ENCODE measurements at places on chromosomes 16 and 17.
A peak's percentile ranks its signal among the peaks of the same experiment; 100 is the strongest.

DNA sequence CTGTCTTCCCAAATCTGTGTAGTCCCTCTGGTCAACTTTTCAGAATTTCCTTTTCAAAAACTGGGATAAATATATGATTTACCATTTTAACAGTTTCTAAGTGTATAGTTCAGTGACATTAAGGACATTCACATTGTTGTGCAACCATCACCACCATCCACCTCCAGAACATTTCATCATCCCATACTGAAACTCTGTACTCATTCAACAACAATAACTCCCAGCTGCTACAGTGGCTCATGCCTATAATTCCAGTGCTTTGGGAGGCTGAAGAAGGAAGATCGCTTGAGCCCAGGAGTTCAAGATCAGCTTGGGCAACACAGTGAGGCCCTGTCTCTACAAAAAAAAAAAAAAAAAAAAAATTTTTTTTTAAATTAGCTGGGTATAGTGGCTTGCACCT is 131.0 kb downstream of the AATF start:
- DNase-seq, result no peak

GRCh38 chr16:78127130-78127529 is 27.7 kb downstream of the WWOX start:
- DNase-seq, result no peak

GRCh38 chr17:54239291-54239690 is 416.6 kb downstream of the KIF2B start:
- no peak for DNase-seq

DNA sequence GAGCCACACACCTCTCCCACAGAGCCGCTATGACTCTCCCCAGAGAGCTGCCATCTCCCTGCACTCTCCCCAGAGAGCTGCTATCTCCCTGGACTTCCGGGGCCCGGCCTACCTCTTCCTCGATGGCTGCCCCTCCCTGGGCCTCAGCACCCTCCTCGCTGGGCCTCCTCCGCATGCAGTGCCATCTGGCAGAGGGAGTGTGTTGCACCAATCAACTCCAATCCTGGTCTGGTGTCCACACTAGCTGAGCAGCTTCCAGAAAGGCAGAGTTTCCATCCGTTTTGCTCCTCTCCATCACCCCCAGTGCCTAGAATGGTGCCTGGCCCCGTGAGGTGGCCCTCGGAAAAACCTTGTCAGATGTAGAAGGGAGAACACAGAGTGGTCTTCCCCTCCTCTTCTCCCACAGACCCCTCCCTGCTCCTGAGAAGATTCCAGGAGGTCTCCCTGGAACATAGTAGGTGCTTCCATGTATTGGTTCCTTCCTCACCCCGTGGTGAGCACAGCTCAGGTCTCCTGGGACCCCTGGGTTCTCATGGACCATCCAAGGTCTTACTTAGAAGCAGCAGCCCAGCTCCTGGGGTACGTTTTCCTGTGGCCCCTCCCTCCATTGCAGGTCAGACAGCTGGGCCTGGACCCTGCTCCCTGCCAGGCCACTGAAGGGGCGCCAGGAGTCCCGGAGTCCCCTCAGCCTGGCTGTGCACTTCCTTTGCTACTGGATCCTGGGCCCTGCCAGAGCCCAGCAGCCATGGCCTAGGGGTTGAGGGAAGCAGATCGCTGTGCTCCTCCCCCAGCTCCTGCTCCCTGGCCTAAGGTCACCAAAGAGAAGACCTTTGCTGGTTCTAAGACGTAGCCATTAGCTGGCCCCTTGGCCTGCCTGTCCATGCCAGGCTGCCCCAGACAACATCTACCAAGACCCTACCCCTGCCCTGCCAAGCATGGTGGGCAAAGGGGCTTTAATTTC is 233.8 kb upstream of the GSE1 start:
- DNase-seq, result no peak

DNA sequence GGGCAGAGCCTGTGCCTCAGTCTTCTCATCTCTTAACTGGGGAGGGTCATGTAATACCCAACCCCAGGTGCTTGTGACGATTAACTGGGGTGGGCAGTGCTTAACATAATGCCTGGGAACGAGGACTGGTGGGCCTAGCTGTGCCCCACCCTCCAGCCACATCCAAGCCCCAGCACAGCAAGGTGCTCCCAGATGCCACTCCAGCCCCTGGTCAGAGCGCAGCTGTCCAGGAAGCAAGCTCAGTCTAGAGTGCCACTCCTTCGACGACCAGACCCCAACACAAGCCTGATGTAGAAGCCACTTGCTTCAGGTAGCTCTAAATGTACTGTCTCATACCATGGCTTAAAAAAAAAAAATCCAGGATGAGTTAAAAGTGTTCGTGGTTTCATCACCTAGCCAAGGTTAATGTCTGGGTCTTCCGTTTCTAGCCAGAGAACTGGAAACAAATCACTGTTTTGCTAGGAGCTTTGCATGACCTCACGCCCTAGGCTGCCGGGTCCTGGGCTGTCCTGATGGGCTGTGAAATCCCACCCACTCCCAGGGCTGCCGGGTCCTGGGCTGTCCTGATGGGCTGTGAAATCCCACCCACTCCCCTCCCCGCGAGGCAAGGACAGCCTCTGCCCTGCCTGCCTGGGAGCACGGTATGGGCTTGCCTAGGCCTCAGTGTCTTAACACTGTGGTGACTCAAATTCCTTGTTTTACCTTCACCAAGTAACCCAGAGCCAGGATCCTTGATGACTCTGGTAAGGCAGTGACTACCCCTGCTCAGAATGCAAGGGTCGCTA is 7.7 kb downstream of the MIEF2 start:
- DNase-seq, result no peak

DNA sequence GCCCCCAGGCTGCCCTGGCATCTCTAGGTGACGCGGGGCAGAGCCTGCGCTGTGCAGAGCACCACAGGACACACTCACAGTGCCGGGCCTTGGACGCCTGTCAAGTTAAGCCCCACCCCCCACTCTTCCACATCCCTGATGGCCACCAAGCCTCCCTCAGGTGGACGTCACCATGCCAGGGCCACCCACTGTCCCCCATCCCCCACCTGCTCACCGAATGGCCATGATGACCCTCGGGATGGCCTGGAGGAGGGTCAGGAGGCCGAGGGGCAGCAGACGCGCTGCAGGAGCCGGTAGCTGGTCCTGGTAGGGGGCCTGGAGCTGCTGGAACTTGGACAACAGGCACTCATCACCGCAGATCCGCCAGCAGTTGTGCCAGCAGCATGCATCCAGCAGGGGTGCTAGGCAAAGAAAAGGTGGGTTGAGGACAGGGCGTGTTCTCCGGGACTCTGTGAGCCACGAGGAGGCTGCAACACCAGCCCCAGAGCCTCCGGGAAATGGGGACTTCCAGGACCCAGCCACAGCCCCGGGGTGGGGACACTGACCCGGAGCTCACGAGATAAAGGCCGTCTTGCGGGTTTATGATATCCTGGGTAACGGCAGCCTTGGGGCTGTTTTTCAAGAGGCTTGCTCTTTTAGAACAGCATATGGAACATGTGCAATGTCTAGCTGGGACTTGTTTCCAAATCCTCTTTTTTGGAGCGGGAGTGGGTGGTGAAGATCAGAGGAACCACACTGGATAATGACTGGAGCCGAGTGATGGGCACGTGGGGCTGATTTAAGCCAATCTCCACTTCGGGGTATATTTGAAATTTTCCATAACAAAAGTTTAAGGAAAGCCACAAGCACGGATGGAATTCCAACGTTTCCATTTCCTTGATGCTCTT is 11.4 kb downstream of the C16orf95 start:
- DNase-seq, result no peak

DNA sequence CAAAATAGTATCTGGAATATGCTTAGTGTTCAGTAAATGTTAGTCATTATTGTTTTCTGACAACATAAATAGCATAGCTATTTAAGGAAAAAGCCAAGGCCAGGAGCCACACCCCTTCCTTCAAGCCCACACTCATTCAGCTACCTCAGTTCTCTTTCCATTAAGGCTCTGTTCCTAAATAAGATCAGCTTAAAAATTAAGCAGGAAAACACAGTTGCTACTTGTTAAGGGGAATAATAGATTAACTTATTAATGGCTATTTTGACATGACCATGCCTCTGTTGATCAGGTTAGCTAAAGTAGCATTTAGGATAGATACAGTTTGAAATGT is 158.1 kb downstream of the CHD9 start:
- DNase-seq, result no peak

GRCh38 chr16:67438824-67439393 is 8.0 kb downstream of the HSD11B2 start:
- no peak for DNase-seq

- DNase-seq, result no peak
Observed at GRCh38 chr17:3667366-3668278, 756 bp downstream of the TAX1BP3 start.

- no peak for DNase-seq
Observed at GRCh38 chr17:82918508-82918907, 78.7 kb upstream of the ZNF750 start.

GRCh38 chr17:50559674-50560184 is 786 bp upstream of the CACNA1G start:
- DNase-seq, result no peak

- DNase-seq, result no peak
Observed at GRCh38 chr17:5826384-5826783, 242.1 kb upstream of the NLRP1 start.

DNA sequence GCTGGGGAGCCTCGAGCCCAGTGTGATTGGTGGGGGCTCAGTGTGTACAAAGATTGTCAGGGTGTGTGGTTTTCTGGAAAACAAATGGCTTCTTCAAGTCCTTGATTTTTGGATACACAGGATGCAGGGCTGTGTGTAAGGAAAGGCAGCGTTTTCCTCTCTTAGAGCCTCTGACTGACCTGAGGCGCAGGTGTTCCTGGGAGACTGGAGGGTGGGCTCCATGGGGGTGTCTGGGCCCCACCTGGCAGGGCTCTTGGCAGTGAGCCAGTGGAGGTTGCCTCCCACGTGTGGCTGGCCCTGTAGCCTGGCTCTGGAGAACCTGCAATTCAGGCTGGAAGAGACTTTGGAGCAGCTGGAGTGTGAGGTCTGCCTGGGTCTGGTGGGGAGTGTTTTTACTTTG is 5.0 kb downstream of the FOXK2 start:
- DNase-seq, result no peak

DNA sequence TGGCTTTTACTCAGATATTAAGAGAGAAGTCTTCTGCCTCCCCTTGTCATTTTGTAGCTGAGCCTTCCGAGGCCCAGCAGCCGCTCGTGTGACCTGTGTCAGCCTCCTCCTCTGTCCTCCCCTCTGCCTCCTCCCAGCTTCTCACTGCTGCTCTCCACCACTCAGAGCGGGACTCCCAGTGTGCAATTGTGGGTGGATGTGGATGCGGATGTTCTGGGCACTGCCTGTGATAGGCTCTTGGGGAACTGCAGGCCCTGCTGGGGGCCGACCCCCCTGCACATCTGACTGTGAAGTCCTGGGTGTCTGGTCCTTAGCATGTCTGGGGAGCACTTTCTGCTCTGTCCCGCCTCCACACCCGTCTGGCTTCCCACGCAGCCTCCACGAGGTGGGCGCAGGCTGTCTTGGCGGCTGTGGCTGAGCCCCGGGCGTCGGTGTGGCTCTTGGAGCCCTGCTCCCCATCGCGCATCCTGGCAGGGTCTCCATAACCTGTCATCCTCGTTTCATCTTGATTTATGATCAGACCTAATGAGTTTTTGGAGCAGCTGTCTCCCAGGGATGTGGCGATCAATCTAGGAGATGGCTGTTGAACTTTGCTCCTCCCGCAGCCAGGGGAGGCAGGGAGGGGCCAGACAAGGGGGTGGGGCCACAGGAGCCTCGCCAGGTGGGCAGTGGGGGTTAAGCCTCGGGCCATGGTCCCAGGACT is 28.1 kb downstream of the GRIN2C start:
- no peak for DNase-seq

- peak; percentile 71 for DNase-seq
Observed at GRCh38 chr17:32519228-32520103, 32.7 kb downstream of the CDK5R1 start.

- DNase-seq, result no peak
Observed at GRCh38 chr17:27414271-27414670, 42.0 kb upstream of the KSR1 start.

DNA sequence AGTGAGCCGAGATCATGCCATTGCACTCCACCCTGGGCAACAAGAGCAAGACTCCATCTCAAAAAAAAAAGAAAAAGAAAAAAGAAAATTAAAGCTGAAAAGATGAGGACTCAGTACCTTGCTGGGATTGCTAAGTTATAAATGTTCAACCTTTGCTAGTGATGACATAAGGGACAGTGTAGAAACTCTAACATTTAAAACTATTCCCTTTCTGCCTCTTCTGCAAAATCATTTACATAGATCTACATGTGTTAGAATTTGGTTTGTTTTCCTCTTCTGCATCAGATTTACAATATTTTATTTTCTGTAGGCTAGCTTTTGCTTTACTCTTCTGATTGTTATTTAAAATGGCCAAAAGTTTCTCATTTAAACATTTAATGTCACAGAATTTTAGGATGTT is 49.5 kb upstream of the HAS3 start:
- DNase-seq, result no peak

DNA sequence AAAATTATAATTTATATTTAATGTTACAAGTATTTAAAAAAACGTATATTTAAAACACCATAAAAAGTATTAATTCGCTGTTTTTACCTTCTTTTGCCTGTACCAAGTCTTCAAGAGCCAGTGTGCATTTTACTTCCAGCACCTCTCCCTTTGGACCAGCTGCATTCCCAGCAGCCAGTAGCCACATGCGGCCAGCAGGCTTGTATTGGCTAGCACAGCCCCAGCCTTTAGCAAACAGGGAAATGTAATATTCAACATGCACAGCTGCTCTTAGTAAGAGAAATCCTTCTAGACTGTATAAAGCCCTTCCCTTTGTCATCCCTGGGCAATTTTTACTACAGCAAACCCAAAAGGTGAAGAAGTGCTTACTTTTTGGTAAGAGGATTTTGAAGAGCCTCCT is 6.6 kb downstream of the DHODH start:
- no peak for DNase-seq

- DNase-seq, result no peak
Observed at GRCh38 chr17:17603178-17603894, 11.8 kb upstream of the PEMT start.

- no peak for DNase-seq
Observed at GRCh38 chr17:28751600-28752366, 8.0 kb downstream of the TRAF4 start.

DNA sequence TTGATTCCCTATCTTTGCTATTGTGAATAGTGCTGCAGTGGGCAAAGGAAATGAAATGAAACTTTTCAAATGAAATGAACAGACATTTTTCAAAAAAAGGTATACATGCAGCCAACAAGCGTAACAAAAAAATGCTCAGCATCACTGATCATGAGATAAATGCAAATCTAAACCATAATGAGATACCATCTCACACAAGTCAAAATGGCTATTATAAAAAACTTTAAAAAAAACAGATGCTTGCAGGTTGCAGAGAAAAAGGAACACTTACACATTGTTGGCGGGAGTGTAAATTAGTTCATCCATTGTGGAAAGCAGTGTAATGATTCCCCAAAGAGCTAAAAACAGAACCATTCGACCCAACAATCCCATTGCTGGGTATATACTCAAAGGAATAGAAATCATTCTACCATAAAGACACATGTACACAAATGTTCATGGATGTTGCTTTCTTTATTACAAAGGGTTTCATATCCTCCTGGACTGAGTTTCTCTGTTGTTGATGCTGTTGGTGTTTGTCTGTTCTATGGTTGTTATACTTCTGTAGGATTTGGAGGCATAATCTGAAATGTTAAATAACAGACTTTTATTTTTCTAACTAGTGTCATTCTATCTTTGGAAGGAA is 99.3 kb upstream of the SOX9 start:
- no peak for DNase-seq
